ENCODE measurements at places on chromosomes 7 and 10. TPM values are rescaled to one million over a fixed set of nuclear protein-coding genes. Genes with fewer than 3 reads are reported as not detected.

The FGF8 gene
- 3.4 TPM for total RNA-seq

The DENND11 gene
- 17.3 TPM for total RNA-seq

The PLEKHS1 gene
- total RNA-seq, result 2.2 TPM

The ATG9B gene
- total RNA-seq, result 2.6 TPM

The FKBP6 gene
- 0.72 TPM for total RNA-seq

The EGFR gene
- 23.4 TPM for total RNA-seq

The STK32C gene
- total RNA-seq, result not detected

The PRKAR1B gene
- total RNA-seq, result 9.9 TPM

The VDAC2 gene
- total RNA-seq, result 77.3 TPM

The CYP26A1 gene
- 0.72 TPM for total RNA-seq

The TMEM60 gene
- total RNA-seq, result 14.2 TPM

DNA sequence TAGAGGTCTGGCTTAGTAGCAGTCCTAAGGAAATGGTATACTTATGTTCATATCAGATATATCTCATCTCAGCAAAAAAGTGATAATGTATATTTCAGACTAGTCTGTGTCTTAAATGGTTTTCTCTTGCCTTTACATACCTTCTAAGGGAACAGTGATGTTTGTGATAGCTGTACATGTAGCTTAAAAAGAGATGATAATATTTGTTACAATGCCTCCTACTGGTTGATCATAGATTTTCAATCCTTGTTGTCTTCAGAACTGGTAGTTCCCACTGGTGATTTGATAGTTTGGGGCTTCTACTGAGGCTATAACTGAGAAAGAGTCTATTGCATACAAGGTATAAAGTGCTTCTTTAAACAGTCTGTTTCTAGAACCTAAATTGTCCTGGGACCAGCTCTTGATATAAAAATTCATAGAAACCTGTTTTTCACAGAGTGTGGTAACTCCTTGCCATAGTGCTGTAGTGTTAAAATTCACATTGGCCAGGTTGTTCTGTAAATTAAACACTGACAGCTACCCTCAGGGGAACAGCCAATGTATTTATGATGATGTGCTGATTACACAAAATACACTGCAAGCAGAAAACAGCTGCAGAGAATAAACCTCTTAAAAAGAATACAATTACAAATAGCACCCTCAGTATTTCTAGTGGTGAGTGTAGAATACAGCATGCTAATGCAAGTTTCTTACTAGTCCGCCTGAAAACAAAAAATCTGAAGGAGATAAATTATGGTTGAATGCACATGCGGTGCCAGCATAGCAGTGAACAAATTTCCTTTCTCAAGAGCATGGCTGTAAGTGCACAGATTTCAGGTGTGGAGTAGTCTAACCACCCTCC lies 90.3 kb downstream of the BTRC start:
- no peak for DNase-seq

GRCh38 chr10:132445516-132446194 lies 48.7 kb downstream of the PWWP2B start:
- no peak for DNase-seq

DNA sequence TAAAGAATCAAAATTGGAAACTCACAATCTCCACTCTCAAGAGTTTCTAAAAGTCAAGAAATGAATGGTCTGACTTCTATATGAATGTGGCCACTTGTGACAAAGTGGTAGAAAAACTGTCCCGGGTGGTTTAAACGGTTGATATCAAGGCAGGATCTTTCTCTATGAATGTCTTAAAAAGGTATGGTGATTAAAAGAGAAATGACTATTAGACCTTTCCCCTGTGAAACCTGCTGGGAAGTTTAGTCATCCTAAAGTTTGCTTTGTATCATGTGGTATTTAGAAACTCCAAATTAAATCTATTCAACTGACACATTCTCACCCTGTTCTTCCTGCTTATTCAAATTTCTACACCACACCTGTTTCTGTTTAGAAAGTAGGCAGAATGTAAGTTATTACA lies 492.5 kb downstream of the XPNPEP1 start:
- no peak for DNase-seq

DNA sequence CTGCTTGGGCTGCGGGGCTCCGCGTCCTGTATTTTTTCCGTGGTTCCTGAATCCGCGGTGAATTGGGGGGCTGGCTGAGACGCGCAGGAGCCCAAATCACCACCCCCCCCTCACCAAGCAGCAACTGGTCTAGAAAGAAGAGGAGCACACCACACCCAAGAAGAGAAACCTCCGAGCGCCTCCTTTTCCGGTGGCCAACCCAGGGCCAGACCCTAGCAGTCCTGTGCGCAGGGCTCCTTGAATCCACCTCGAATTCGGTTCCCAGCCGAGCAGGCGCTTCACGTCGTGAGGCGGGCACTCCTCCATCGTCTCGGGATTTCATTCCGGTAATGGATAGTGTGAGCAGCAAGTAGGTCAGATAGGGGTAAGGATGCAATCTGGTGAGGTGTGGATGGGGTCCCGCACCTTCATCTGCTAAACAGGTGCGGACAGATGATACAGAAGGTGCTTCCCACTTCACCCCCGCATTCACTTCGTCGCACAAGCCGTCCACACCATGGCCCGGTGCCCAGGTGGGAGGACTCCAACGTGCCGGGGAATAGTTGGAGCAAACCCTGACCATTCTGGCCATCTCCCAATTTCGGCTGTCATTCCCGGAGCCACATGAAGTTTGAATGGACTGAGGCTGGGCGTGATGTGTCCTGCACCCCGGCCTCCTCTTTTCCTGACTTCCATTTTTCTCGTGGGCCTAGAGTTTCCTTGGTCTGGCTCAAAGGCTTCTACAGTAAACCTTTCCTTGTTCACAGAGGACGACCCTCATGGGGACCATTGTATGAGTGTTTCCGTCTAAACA lies 19.8 kb upstream of the ZNF273 start:
- no peak for DNase-seq

DNA sequence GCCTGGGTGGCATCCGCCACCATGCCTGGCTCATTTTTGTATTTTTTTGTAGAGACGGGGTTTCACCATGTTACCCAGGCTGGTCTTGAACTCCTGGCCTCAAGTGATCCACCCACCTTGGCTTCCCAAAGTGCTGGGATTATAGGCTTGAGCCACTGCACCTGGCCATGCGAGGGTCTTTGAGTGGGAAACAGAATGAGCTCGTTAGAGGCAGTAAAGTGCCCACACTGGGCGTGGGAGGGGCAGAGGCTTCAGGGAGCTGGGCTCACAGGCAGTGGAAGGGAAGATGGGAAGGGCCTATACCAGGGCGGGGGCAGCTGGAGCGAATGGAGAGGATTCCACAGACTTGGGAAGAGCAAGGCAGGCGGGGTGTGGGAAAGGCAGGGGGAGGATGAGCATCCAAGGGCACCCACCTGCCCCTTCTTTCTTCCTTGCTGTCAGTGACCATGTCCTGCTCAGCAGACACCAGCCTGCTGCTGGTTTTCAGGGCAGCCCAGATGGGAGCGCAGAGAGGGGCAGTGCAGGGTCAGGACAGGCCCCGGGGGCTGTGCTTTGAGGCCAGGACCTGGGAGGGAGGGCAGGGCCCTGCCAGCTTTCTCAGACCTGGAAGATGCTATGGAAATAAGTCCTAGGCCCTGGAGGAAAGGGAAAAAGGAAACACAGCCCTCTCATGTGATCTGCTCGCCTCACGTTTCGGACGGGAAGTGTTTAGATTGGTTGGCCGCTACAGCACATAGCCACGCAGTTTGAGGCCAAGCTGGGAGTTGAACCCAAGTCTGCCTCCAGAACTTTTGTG lies 4.2 kb downstream of the FZD9 start:
- DNase-seq, result no peak

- no peak for DNase-seq
Observed at GRCh38 chr10:24480447-24480846, 243.2 kb downstream of the ARHGAP21 start.

DNA sequence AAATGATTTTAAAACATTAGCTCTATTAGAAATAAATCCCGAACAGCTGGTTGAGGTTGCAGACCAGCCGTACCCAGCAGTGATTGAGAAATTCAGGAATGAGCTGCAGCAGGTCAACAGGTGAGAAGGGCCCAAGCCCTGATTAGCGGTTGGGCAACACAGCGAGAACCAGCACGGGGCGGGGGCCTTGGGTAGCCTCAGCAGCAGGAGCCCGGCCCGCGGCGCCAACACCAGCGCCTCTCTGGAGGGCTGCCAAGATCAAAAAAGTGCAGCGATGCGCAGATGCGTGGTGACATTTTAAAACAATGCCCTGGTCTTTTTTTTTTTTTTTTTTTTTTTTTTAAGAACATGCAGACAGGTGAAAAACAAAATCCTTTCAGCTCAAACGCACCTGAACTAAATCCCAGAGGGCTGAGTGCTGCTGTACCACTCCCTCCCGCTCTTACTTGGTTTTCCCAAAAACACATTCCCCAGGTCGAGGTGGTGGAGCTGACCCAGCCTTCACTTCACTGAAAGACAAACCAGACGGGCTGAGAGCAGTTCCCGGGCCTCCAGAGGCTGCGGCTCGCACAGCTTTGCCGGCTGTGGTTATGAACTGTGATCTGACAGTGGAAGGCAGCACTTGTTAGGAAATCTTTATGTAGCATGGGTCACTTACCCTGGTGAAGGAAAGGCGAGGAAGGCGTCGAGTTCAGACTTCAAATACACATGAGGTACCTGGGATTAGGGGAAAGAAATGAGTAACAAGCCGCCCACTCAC lies 579.4 kb downstream of the SDK1 start:
- DNase-seq, result no peak

DNA sequence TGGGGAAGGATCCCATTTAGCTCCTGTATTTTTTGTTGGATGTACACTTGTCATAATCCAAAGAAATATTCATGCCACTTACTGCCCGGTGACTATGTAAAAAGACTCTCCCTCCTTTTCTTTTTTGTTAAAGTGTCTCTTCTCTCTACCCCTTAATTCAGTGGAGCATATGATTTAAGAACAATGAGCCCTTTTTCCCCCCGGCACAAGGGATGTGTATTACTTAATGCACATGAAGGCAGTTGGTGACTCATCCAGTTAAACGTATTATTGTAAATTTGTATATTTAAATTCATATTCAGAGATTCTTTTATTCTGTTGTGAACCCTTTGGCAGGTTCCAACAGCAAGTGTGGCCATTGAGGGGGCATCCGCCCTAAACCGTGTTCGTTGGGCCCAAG lies 241.9 kb downstream of the SLC25A13 start:
- no peak for DNase-seq

DNA sequence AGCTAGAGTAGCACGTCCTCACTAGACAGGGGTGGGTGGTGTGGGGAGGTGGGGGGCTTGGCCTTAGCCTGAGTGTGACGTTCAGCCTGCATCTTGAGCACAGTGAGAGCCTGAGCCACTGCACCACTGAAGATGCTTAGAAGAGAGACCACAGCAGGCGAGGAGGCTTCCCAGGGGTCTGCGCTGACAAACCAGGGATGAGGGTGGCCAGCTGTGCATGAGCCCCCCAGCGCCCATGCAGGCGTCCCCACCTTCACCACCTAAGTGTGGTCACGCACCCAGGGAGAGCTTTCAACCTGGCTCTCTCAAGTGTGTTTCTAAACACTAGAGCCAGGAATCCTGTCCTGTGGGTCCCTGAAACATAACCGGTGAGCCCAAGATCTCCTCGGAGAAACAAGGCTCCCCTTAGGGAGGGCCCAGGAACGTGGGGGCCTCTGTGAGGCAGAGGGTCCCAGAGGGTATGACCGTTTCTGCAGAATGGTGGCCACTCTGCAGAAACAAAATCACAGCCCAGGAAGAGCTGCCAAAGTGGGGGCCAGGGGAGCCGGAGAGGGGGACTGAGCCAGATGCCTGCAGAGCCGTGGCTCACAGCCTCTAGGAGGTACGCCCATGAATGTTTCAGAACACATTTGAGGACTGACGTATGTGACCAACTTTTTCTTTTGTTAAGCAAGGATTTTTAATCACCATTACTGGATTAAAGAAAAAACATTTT lies 85.2 kb upstream of the INSIG1 start:
- no peak for DNase-seq

GRCh38 chr7:95479992-95480624 lies 5.6 kb upstream of the ASB4 start:
- DNase-seq, result no peak

GRCh38 chr7:71739520-71740173 lies 607.7 kb downstream of the GALNT17 start:
- no peak for DNase-seq

GRCh38 chr10:131363416-131363815 lies 51.9 kb upstream of the TCERG1L start:
- DNase-seq, result no peak

DNA sequence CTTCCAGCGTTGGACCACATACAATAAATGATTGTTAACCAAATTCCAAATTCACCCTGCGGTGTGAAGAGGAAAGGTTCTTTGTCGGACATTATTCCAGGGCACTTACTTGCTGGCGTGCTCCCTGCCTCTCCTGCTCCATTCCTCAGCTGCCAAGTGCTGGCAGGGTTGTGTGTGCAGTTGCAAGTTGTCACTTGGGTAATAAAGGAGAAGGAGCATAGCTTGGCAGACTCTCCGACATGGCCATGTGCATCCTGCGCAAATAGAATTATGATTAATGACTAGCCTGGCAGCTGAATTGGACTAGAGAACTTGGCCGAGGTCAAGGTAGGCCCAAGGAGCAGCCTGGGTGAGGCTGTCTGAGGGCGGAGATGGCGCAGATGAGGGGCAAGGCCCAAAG lies 92.3 kb upstream of the ELMO1 start:
- no peak for DNase-seq

GRCh38 chr10:82966130-82966529 lies 1091.1 kb downstream of the NRG3 start:
- DNase-seq, result no peak

- no peak for DNase-seq
Observed at GRCh38 chr10:121092720-121093095, 241.5 kb downstream of the WDR11 start.

DNA sequence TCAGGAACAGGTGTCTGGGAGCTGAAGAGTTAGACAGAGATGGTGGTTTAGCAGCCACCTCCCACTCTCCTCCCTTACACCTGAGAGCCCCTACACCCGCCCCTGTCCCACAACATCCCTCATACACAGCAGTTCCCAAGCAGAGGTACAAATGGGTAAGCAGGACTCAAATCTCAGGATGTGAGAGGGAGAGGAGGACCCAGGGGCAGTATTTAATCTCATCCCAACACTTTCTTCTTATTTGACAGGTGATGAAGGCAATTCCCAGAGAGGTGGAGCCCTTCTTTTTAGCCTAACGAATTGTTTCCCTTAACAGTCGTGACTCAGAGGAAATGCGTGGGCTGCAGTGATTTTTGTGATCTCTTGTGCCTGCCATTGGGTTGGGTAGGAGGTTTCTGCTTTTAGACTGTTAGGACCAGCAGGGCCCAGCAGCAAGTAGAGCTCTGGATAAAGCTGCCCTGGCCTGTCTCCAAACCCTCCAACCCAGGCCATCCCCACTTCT lies 191.3 kb downstream of the HECW1 start:
- DNase-seq, result no peak

DNA sequence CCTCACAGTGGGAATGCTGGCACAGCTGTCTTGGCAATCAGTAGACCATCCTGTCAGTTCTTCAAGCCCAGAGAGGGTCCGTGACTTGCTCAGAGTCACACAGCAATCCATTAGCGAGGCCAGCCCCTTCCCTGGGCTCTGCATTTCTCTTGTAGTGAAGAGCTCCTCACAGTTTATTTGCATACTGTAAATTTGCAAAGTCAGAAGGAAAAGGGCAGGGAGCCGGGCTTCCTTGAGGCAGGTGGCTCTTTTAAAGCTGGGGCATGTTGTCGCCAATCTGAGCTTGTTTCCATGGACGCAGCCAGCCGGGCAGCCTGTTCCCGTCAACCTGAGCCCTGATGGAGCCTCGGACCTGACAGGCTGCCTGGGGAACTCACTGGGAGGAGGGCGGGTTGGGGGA lies 123.4 kb downstream of the CUX1 start:
- no peak for DNase-seq

- no peak for DNase-seq
Observed at GRCh38 chr7:138654616-138655015, 46.5 kb downstream of the SVOPL start.

Data from umbilical cord (tissue), 2 donors.